ENCODE measurements at places on chromosomes 12 and 14. TPM values are rescaled to one million over a fixed set of nuclear protein-coding genes. Genes with fewer than 3 reads are reported as not detected.

- no peak for DNase-seq
Measured at GRCh38 chr12:117986705-117987469, 18.1 kb upstream of the KSR2 start.

The DIO2 gene
- 15.9 TPM for total RNA-seq

- no peak for DNase-seq
Measured at GRCh38 chr12:116855744-116856470, 25.3 kb downstream of the HRK start.

DNA sequence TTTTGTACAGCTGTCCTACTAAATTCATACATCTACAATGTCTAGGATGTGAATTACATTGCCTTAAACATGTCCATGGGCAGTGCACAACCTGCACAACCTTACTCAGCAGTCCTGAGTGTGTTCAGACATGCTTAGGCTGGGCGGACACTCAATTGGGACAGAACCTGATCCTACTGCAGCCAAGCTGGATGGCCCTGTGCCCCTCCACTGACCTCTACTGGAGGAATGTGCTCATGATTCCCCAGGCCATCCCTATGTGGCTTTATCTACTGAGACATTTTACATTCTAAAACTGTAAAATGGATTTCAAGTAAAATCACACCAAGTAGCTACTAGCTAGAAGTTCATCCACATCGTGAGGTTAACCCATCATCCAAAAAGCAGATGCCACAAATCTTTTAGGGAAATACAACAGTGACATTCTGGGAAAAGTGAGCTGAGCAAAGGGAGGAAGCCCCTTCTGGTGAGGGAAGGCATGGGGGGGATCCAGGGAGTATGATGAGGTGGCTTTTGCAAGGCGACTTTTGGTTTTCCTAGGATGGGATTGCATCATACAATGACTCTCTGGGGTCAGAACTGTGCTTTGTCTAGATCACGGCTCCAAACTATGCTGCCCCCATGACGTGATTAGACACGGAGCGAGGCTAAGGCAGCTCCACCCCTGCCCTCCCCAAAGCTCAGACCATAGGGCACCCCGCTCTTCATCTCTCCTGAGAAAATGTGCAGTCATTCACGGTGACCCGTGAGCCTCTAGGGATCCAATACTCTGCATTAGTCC lies 911.7 kb upstream of the TMEM132C start:
- no peak for DNase-seq

DNA sequence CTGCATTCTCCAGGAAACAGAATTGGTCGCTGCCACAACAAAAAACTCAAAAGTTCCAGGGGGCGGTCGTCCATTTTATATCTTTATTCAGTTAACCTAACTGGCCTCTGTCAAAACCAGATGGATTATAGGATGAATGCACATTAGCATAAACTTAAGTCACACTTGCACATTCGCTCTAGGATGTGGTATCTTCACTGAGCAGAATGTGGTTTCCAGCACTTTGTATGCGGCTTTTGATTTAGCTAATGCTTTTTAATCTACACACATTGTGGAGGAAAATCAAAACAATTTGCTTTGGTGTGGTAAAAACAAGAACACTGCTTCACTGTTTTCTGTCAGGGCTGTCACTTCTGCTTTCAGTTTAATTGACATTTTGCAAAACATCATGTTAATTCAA lies 4.5 kb downstream of the TAS2R50 start:
- no peak for DNase-seq

DNA sequence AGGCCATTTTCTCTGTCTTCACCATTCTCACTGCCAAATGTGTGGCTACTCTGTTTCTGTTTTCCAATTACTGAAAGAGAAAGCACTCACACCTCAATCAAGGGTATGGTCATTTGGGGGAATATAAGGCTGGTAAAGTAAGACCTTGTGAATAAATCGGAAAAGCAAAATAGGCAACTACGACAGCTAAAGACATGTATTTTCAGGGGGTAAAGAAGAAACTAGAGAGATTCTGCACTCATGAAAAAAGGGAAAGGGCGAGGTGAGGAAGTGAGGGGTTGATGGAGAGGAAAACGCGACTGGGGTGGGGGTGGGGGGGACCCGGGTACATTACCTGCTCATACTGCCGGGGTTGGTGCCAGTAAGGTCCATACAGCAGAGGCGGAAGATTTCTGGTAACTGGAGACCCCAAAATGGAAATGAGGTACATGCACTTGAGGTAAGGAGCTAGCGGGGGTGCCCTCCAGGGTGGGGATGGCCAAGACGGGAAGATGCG lies 19.3 kb downstream of the CHD8 start:
- DNase-seq = no peak

DNA sequence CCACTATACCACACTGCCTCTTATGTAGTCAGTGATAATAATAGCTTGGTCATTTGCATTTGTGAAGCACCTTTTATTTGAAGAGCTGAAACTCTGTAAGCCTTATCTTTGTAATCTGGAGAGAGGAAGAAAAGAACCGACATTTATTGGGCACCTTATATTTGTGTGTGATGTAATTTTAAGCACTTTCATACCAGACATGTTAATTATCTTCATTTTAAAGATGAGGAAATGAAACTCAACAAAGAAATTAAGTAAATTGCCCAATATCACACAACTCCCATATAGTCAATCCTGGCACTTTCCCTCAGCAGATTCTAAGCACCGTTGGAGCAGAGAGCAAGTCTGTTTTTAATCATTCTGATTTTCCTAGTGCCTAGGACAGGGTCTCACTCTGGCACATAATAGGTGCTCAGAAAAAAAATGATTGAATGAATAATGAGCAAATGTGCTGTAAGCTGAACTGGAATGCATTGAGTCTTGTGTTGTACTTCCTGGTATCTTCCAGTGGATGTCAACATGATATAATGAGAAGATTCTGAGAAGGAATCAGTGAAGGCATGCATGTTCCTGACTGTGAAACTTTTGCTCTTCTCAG lies 418.9 kb downstream of the ZFP36L1 start:
- no peak for DNase-seq

GRCh38 chr12:60173224-60174170 lies 577.7 kb downstream of the SLC16A7 start:
- DNase-seq = no peak

The ORAI1 gene
- 6.0 TPM for total RNA-seq

DNA sequence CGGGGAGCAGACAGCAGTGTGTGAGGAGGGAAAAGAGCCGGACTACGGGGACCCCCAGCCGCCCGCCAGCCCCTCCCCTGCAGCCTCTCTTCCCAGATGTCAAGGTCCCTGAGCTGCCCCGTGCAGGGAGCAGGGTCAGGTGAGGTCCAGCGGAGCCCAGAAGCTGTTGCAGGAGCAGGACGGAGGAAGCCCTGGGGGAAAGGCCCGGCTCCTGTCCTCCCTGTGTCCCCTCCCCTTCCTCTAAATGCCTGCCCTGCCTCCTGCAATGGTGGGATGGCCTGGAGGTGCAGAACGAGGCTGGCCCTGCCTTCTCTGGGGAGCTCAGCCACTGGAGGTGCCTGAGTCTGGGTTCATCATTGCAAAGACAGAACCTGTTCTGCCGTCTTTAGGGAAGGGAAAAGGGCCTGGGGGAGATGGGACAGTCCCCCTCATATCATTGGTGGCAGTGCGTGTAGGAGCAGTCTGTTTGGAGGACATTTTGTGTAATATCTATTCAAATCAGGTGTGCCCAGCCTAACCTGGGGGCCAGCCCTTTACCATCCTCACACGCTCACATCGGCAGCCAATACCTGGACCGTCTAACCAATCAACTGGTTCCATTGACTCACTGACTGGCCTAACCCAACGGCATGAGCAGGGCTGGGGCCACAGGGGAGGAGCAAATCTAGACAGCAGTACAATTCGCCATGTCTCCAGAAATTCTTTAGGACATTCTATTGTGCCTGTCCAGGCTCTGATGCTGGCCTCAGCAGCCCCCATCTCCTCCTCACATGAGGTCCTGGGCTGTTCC lies 364.1 kb upstream of the SFSWAP start:
- DNase-seq = no peak

GRCh38 chr12:93667672-93668071 lies 9.5 kb upstream of the CRADD start:
- no peak for DNase-seq

DNA sequence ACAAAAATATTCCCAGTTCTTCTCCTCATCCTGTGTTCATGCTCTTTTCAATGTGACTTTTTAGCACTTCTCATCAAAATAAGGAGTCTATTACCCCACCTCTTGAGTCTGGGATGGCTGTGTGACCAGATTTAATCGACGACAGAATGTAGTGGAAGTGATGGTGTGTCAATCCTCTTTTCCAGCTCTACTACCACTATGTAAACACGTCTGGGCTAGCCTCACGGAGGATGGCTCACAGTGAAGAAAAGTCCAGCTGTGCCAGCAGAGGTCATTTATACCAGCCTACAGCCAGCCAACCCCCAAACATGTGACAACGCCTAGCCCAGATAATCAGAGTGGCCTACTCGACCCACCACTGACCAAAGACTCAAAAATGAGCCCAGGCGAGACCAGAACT lies 37.3 kb upstream of the FGF6 start:
- DNase-seq = no peak

DNA sequence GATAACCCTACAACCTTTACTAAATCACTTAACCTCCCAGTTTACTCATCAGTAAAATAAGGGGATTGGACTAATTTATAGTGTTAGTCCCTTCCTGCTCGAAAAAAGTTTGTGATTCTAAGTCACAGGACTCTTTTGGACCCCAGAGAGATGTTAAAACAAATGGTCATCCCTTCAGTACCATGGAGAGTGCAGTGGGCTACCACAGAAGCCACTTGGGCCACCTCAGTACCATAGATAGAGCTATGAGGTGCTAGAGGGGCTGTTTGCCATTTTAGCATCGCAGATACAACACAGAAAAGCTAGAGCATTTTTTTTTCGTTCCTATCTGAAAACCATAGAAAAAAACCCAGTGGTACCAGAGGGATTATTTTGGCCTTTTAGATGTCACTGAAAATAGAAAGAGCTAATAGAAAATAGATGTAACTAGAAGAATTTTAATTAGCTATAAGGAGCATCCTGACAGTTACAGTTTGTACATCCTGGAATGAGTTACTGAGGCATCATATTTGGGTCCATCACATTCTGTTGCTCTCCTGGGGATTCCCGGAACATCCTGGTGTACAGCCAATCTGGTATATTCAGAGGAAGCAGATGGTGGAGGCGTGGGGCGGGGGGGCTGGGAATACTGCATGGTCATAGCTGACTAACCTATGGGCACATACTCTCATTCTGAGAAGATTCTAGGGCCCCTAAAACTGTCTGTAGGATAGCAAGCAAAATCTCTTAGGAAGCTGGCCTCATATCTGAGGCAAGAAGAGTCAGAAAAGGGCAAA lies 2.8 kb downstream of the ZNF219 start:
- DNase-seq = peak; percentile 23

DNA sequence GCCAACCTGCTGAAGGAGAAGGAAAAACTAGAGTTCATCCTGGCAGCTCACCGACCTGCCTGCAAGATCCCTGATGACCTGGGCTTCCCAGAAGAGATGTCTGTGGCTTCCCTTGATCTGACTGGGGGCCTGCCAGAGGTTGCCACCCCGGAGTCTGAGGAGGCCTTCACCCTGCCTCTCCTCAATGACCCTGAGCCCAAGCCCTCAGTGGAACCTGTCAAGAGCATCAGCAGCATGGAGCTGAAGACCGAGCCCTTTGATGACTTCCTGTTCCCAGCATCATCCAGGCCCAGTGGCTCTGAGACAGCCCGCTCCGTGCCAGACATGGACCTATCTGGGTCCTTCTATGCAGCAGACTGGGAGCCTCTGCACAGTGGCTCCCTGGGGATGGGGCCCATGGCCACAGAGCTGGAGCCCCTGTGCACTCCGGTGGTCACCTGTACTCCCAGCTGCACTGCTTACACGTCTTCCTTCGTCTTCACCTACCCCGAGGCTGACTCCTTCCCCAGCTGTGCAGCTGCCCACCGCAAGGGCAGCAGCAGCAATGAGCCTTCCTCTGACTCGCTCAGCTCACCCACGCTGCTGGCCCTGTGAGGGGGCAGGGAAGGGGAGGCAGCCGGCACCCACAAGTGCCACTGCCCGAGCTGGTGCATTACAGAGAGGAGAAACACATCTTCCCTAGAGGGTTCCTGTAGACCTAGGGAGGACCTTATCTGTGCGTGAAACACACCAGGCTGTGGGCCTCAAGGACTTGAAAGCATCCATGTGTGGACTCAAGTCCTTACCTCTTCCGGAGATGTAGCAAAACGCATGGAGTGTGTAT lies 2.4 kb downstream of the FOS start:
- no peak for DNase-seq

GRCh38 chr14:53947452-53948204 lies 9.0 kb downstream of the BMP4 start:
- no peak for DNase-seq

GRCh38 chr12:59867055-59867454 lies 271.2 kb downstream of the SLC16A7 start:
- DNase-seq = no peak

GRCh38 chr12:9335867-9336266 lies 127.7 kb upstream of the PZP start:
- DNase-seq = no peak

- no peak for DNase-seq
Measured at GRCh38 chr14:97046967-97047366, 249.8 kb downstream of the VRK1 start.

The BATF gene
- 3.3 TPM for total RNA-seq

GRCh38 chr12:3743803-3744202 lies 9.1 kb downstream of the CRACR2A start:
- peak; percentile 16 for DNase-seq

DNA sequence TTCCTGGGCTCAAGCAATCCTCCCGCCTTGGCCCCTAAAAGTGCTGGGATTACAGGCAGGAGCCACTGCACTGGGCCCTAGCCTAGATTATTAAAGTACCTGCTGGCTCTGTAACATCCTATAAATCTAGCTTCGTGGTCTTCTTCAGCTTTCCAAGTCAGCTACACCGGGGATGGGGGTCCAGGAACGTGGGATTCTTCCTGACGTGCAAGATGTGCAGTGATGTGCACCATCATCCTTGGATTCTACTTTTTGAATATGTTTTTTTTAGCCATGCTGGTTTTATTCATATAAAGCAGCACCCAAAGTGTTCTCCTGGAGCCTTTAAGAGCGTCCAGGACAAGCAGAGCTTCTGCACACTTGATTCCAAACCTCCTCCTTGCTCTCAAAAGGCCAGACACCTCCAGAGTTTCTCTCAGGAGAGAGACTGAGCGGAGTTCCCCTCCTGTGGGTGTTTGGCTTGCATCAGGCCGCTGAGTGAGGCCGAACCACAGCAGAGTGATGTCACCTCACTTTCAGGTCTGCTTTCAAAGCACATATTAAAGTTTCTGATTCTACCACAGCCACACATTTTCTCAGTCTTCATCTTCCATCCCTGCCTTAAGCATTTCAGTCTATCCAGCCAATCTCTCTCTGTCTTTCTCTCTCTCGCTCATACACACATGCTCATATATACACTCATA lies 33.4 kb downstream of the VCPKMT start:
- no peak for DNase-seq

The DDN gene
- total RNA-seq = 0.21 TPM

DNA sequence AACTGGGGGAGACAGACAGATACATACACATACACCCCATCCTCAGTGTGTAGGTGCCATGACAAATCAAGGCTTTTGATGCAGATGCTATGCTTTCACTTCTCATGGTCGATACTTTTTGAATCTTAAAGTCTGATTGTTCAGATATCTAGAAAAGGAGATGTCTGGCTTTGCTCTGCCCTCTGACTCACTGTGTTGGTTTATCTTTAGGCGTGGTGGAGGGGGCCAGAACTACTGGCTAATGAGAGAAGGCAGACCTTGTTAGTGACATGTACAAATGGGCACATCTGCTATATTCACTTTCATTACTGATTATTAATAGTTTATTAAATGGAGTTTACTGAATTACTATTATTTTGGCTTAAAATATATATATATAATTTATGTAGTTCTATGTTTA lies 444.3 kb upstream of the RGS6 start:
- DNase-seq = no peak
